Renal pelvis (tissue), 12 donors: ENCODE measurements at places on chromosomes 7 and 10. TPM values are rescaled to one million over a fixed set of nuclear protein-coding genes. Genes with fewer than 3 reads are reported as not detected.

LDB3 gene
- polyA plus RNA-seq, result 1.4 TPM

VIPR2 gene
- 2.1 TPM for polyA plus RNA-seq

- no peak for DNase-seq
Measured at GRCh38 chr7:90232430-90232829, 12.5 kb upstream of the CFAP69 start.

COPG2 gene
- polyA plus RNA-seq, result 61.0 TPM

NCF1 gene
- polyA plus RNA-seq, result 2.1 TPM

SPDYE6 gene
- polyA plus RNA-seq, result 1.7 TPM

GRCh38 chr7:24793982-24794648, 36.9 kb upstream of the GSDME start:
- DNase-seq, result no peak

AGBL3 gene
- 7.3 TPM for polyA plus RNA-seq

HMX2 gene
- polyA plus RNA-seq, result 1.5 TPM

DNA sequence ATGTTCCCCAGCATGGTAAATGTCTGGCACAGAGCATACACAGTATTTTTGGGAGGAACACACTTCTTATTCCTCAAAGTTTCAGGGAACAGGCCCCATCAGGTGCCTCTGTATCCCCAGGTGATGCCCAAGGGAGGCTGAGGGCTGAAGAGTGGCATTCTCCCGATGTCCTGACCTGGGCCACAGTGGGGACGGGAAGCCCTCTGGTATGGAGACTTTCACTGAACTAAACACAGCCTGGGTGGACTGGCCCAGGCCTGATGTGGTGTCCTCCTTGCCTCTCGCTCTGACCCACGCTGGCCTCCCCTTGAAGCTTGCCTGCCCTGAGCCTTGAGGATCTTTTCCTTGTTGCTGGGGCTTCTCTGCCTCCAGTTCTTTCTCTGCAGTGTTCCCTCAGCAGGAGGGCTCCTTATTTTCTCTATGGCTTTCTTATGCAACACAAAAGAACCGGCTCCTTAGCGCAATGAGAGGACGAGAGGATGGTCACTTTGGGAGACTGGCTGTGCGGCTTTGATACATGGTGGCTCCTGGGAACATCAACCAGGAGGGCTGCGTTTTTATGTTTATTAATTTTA, 157.5 kb upstream of the TNS3 start:
- no peak for DNase-seq

UCN3 gene
- 0.34 TPM for polyA plus RNA-seq

DNA sequence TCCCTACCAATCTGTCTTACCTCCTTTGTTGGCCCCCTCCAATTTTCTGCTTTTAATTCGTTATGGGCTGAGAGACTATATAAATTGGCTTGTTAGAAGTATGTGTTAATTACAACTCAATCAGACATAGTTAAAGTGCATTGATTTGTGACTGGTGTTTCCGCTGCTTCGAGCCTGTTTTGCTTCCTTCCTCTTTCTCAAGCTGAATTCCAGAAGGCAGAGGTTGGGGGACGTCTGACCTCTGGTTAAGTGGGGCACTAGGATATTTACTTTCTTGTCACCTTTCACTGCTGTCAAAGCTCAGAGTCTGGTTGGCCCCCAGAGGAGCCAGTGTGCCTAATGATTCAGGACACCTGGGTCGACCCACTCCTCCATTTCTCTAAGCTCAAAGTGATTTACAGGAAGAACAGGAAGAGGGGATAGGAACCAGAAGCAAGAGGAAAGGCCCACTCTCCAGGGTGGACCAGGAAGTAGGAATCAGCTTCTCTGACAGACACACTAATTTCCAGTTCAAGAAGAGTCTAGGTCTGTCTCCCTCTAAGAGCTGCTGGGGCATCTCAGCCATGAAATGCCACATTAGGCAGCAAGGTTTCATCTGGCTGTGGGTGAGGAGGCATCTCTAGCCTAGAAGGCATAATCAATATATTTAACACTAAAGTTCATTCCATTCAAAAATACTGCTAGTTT, 397.2 kb upstream of the NPVF start:
- DNase-seq, result peak; percentile 39
